ENCODE measurements at places on chromosomes 4 and X.

DNA sequence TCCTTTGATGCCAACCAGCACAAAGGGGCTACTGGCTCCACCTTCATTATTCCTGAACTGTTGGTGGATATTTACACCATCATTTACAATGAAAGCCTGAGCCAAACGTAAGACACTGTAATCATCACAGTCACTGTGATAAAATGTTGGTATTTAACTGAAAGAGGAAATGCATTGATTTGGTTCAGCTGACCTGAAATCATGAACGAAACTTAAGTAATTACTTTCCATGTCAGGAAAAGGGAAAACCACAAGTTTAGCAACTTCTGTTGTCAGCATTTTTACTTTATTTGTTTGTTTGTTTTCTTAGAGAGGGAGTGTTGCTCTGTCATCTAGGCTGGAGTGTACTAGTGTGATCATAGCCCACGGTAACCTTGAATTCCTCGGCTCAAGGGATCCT, 247.8 kb upstream of the FAM47A start:
- DNase-seq = no peak

DNA sequence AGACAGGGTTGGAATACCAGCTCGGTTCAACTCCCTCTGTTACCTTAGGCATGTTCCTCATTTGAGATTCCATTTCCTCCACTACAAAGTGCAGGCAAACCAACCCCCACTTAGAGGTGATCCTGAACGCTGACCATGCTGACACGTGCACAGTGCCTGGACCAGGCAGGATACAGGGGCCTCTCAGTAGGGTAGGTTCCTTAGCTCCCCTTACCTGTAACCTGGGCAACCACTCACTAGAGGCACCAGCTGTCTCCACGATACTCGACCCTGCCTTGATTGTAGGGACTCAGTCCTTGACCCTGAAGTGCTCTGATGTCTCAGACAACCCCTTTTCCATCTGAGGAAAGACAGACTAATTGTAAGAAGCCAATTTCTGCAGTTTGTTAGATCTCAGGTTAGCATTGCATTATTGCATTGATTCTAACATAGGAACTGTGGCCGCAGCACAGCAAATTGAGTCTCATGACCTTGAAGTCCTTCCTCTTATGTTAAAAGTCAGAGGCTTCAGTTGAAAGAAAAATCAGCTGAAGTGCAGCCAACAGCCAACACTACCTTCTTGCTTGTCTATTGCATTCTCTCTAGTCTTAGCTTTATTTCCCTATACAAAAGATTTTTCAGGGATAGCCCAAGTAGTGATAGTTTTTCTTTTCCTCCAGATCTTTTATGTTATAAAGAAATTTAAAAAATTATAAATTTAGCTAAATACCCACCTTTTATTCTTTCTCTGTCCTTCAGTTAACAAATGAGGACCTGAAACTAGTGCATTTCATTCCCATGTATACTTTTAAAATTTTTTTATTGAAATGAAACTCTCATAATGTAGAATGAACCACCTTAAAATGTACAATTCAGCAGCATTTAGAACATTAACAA, 11.2 kb upstream of the C1QTNF7 start:
- DNase-seq = peak; percentile 40

DNA sequence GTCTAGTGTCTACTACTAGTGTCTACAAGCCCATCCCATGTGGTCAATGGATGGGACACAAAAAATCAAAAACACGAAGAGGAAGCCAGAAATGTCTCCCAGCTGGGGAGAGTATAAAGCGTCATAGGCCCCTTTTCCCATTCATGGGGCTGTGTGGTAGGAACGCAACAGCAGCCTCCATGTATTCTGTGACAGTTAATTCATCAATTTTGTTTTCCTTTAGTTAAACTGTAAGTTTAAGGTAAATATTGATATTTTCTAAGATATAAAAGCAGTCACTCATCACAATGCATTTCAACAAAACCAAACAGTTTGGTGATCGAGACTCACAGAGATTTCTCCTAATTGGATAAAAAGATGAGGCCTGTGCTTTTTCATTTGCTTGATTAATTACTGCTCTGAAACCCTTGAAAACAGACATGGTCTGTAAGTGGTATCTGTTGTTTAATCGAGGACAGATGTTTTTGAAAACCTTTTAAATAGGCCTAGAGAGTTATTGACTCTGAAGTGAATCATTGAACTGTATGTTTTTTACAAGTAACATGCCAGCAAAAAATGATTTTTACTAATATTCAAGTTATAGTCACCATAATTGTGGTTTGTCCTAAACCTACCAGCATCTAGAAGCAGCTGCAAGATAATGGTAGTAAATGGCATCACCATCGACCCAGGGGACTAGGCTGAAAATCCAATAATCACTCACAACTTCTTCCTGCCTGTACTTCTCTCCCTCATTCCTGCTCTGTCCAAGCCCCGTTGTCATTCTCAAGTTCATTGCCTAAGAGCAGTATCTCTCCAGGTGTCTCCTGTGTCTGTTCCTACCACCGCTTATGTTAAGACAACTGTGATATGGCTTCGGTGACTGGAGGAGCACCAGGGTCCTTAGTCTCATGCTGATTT, 87.7 kb upstream of the SHISA3 start:
- no peak for DNase-seq

GRCh38 chrX:7996414-7996813, 69.2 kb upstream of the PNPLA4 start:
- DNase-seq = peak; percentile 85

DNA sequence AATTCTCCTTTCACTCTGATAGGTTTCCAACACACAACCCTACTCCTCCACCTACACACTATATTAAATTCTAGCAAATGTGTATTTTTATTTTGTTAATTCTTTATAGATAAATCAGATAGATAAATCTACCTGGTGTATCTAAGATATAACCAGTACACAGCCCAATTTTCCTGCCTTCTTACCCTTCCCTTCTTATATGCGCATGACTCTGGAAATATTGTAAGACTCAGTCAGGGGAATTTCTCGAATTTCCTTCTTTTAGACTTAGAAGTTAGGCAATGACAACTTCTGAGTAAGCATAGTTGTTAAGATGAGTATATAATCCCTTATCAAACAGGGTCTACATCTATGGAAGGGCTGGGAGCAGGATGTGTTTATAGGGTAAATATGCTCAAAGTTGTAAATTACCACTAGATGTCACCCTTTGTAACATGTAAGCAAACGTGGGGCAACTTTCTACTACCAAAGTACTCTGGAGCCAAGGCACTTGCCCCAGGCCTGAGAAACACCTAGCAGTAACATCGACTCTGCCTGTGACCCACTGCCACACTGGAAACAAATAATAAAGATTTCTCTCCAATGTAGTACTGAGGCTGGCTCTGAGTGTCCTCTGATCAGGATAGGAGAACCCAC, 444.7 kb downstream of the IQCM start:
- DNase-seq = peak; percentile 3

DNA sequence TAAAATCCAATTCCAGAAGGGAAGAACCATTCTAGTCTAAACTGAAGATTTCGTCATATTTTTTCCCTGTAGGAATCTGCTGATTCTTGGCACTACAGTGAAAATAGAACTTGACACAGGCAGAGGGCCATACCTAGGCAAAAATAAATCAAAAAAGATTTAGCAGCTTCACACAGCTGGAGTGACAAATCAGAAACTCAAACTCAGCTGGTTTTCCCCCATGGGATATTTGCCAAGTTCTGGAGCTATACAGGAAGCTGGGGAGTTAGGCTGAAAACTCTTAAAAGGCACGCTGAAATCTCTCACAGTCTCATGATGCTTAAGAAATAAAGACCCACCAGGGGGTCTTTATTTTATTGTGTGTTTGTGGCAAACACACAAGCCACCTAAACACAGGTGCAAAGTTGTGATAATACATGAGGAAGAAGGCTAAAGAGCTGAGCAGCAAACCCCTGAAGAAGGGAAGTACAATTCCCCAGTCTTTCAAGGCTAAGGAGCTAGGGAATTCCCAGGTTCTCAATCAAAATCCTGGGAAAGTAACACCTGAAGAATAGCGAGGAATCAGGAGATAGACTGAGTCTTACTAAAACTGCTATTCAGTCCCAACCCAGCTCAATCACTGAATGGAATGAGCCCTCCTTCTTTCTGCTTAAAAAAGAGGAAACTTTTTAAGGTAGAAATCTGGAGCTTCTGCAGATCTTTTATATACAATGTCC, 32.1 kb upstream of the BEND2 start:
- peak; percentile 6 for DNase-seq

- no peak for DNase-seq
These were observed 54.6 kb upstream of the DRP2 start for GRCh38 chrX:101164766-101165590.

DNA sequence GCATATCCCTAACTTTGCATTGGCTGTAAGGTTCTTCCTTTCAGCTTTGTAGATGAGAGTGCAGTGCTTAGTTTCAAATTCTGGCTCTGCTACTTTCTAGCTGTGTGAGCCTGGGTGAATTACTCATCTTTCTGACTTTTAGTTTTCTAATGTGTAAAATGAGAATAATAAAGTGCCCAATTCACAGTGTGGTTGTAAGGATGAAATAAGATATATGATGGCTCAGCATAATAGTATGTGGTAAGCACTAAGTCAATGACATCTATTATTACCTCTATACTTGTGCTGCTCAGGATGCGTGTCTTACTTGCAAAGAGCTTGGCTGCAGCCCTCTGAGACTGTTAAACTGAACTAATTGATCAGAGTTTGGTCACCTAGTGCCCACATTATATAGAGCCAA, 30.6 kb upstream of the ETNPPL start:
- DNase-seq = no peak

- DNase-seq = no peak
These were observed 276.5 kb upstream of the CTSO start for GRCh38 chr4:156230176-156230575.

DNA sequence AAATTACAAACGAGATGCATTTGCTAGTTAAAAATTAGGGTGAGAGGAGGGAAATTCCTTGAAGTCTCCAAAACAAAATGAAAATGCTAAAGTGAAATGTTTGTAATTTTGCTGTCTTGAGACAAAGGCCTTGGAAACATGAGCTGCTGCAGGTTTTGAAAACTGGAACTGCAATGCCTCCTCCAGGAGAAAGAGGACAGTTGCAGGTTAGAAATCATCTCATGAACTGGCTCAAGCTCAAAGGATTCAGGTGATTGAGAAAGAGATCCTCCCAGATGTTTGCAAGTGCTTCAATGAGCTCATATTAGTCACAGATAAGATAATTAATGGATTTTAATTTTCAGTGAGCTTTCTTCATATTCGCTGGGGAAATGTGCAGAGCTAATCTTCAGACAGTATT, 32.4 kb downstream of the SMPX start:
- DNase-seq = peak; percentile 35

- no peak for DNase-seq
These were observed 46.6 kb upstream of the HS6ST2 start for GRCh38 chrX:133005042-133005441.

DNA sequence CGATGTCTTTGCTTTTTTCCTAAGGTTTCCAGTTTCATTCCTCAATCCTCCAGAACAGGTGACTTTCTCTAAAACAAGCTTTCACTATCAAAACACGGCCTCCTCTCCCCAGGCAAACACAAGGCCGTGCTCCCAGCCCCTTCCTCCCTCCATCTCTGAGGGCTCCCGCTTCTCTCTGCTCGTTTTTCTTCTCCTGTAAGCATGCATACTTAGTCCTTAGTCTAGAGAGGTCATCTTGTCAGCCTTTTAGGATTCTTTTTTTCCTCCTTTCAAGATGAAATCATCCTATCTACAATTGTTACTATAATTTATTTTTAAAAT, 18.7 kb downstream of the DCTD start:
- no peak for DNase-seq

GRCh38 chrX:63932006-63932405, 147.0 kb upstream of the ARHGEF9 start:
- no peak for DNase-seq

DNA sequence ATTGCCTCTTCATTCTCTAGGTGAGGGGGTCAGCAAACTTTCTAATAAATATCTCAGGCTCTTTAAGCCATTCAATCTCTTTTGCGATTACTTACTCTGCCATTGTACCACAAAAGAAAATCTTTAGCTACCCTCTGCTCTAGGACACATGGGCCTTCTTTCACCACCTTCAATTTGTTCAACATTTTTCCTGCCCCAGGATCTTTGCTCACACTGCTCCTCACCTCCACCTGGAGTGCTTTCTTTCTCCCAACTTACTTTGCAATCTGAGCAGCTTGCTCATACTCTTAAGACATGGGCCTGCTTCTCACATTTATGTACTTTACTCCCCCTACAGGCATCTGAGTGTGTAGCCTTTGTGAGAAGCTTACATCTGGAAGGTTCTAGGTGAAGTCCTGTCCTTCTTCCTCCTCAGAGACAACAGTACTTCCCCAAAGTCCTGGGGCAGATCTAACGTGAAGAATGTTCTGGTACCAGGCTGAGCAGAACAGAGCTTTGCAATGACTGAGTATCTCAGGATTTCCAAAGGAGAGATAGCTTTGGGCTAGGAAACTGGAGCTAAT, 55.0 kb upstream of the PRDM5 start:
- DNase-seq = peak; percentile 45

- no peak for DNase-seq
These were observed 111.9 kb downstream of the KDR start for GRCh38 chr4:55013431-55013955.

GRCh38 chr4:159131564-159131963, 28.7 kb downstream of the RAPGEF2 start:
- DNase-seq = no peak

DNA sequence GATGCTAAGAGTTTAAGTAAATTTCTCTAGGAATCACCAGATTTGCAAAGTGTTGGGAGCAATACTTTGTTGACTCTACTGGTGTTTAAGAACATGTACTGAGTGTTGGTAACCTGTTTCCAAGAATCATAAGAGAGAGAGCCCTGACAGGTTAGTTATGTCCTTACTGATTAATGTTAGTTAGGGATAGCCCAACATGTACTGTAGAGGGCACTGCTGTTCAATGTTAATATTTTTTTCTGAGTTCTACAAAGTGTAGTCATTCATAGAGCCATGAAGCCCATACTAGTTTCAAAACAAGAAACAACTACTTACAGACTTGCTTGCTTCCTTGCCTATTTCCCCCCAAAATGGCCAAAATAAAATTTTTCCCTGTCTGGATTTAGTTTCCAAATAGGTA, 11.9 kb downstream of the TMPRSS11D start:
- peak; percentile 9 for DNase-seq

DNA sequence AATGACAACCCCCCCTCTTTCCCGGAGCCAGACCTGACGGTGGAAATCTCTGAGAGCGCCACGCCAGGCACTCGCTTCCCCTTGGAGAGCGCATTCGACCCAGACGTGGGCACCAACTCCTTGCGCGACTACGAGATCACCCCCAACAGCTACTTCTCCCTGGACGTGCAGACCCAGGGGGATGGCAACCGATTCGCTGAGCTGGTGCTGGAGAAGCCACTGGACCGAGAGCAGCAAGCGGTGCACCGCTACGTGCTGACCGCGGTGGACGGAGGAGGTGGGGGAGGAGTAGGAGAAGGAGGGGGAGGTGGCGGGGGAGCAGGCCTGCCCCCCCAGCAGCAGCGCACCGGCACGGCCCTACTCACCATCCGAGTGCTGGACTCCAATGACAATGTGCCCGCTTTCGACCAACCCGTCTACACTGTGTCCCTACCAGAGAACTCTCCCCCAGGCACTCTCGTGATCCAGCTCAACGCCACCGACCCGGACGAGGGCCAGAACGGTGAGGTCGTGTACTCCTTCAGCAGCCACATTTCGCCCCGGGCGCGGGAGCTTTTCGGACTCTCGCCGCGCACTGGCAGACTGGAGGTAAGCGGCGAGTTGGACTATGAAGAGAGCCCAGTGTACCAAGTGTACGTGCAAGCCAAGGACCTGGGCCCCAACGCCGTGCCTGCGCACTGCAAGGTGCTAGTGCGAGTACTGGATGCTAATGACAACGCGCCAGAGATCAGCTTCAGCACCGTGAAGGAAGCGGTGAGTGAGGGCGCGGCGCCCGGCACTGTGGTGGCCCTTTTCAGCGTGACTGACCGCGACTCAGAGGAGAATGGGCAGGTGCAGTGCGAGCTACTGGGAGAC, 1.6 kb downstream of the PCDH10 start:
- peak; percentile 76 for DNase-seq

- no peak for DNase-seq
These were observed 138.3 kb downstream of the AREG start for GRCh38 chr4:74583089-74583700.

All from NCI-H1417 (cell line).